DMS 273 treated with DMSO at 0.1 percent for 48 hours (cell line): ENCODE measurements at places on chromosomes 2 and 18.

GRCh38 chr2:30271301-30271700 is 40.0 kb downstream of the LBH start:
- no peak for DNase-seq

GRCh38 chr2:219425238-219426067 is 7.3 kb downstream of the DES start:
- DNase-seq, result no peak

- no peak for DNase-seq
Measured at GRCh38 chr2:159075727-159076126, 107.3 kb downstream of the TANC1 start.

- no peak for DNase-seq
Measured at GRCh38 chr2:144320491-144320890, 199.4 kb downstream of the ZEB2 start.

- DNase-seq, result no peak
Measured at GRCh38 chr2:231711677-231712450, 3.5 kb downstream of the PTMA start.

GRCh38 chr2:222595581-222595980 is 60.3 kb downstream of the FARSB start:
- DNase-seq, result no peak

DNA sequence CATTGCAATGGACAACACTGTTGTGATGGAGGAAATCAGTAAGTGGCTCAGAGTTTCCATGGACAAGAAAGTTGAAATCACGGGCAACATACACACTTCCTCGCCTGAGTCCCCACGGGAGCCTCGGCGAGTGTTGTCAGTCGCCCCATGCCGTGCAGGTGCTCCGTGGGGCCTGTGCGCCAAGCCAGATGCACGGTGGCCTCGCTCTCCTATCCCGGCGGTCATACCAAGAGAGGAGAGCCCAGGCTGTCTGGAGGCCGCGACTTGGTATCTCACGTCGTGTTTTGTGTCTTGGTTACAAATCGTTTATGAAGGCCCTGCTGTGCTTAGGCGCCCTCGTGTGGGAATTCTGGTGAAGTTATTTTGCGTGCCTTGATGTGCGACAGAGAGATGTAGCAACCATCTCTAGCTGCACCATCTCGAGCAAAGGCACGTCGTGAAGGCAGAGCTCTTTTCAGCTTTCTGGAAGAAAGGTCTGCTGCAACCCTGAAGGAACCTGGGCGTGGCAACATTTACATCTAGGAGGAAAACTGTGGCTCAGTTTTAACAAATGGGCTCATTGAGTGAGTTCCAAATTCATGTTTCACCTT is 21.8 kb downstream of the ATG4B start:
- DNase-seq, result no peak

GRCh38 chr2:32250290-32250689 is 14.4 kb downstream of the NLRC4 start:
- no peak for DNase-seq
